ENCODE measurements at places on chromosomes 11 and 22. TPM values are rescaled to one million over a fixed set of nuclear protein-coding genes. Genes with fewer than 3 reads are reported as not detected.

DNA sequence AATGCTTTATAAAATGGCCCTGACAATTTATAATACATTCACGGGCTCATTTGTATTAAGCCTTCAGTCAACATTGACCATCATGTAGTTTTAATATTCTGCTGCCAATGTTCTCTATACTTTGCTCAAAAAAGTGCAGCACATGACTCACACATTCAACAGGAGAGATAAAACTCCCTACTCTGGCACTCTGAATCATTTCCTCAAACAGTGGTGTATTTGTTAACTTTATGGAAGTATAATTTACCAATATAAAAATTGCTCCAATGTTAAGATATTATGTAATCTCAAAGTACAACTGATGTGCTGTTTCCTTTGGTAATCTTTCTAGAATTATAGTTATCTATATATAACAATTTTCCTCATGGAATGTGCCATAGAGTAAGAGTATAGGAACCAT lies 39.9 kb downstream of the MAML2 start:
- DNase-seq, result no peak

DNA sequence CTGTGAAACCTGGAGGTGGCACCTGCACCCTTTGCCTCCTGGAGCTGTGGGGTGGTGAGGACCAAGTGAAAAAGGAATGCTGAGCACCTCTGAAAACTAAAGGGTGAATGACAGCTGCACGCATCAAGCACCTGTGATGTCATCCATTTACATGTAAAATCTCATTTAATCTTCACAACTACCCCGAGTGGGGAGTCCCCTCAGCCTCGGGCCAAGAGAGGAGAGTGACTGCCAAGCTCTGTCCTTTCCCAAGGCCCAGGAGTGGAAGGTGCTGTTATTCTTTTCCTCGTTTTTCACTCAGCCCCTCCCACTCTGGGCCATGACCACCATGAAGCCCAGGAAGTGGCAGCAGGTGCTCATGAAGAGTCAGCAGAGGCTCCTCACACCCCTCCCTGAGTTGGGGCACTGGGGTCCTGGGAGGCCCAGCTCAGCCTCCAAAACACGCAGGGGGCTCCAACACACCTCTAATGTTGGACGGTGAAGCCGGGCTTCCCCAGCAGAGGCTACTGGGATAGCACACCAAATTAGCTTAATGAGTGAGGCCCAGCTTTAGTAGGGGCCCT lies 35.7 kb downstream of the NECTIN1 start:
- DNase-seq, result no peak

DNA sequence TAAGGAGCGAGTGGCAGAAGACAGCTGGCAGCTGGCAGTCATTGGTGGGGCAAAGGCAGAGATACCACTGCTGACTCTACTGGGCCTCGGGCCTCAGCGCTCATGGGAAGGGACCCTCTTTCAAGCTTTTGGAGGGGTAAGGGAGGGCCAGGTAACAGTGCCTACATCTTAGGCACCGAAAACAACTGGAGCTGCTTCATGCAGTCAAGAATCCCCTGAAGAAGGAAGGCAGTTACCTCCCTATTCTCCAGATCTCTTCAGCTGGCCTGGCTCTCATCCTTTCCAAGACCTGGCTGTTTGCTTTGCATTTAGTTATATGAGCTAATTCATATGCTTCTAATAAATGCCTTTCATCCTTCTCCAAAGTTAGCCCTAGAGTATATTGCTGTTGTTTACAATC lies 15.8 kb upstream of the ZNF74 start:
- DNase-seq, result no peak

- no peak for DNase-seq
These were observed 261.7 kb downstream of the TENM4 start for GRCh38 chr11:79179087-79179486.

GRCh38 chr22:43305806-43306205 lies 37.4 kb downstream of the SCUBE1 start:
- no peak for DNase-seq

GRCh38 chr11:35794333-35794732 lies 131.8 kb downstream of the TRIM44 start:
- no peak for DNase-seq

GRCh38 chr11:9069256-9069655 lies 22.1 kb downstream of the SCUBE2 start:
- no peak for DNase-seq

GRCh38 chr11:132779497-132779896 lies 752.8 kb downstream of the OPCML start:
- no peak for DNase-seq

GRCh38 chr11:36465449-36466163 lies 44.5 kb downstream of the TRAF6 start:
- no peak for DNase-seq

- no peak for DNase-seq
These were observed 88.2 kb upstream of the SEPTIN5 start for GRCh38 chr22:19626042-19626587.

Gene NUDT22
- 83.6 TPM for total RNA-seq

Gene DDIAS
- 29.1 TPM for total RNA-seq

Gene CDKN1C
- total RNA-seq, result 2.0 TPM

Gene CEND1
- total RNA-seq, result 0.95 TPM

Gene VPREB3
- total RNA-seq, result 0.52 TPM

Gene BATF2
- total RNA-seq, result not detected
